Stimulated activated CD4-positive, alpha-beta T cell treated with anti-CD3 and anti-CD28 coated beads, Interleukin-2, amount 100 ng/mL, for 4 hours (primary cell): ENCODE measurements at places on chromosomes 2 and 18.

DNA sequence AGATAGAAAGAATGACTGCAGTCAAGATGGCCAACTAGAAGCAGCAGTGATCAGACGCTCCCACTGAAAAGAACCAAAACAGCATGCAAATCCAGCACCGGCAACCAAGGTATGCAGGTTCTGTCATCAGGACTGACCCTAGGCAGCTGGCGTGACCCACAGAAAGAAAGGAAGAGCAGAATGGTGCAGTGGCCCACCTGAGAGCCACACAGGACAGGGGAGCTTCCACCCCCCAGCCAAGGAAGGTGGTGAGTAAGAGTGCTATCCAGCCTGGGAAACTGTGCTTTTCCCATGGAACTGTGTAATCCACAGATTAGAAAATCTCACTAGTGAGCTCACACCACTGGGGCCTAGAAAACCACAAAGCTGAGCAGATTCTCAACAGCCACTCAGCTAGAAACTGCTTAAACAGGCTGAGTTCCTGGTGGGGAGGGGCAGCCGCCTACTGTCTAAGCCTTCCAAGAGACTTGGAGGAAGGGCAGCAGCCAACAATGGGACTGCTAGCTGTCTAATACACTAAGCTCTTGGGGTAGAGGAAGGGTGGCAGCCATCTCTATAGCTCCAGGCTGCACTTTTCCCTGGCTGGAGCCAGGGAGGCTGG is 127.9 kb downstream of the EVA1A start:
- no peak for DNase-seq

GRCh38 chr2:234550056-234550455 is 53.2 kb upstream of the ARL4C start:
- no peak for DNase-seq

DNA sequence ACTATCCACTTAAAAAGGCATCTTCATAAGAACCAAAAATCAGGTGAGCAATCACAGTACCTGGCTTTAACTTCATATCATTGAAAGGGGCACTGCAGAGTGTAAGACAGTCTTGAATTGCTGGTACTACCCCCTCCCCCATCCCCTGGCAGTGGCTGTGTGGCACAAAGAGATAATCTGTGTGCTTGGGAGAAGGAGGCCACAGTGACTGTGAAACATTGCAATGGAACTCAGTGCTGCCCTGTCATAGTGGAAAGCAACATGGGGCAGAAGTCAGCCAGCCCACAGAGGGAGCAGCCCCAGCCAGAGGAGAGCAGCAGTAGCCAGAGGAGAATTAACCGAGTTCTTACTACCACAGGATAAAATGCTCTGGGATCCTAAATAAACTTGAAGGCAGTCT is 45.3 kb upstream of the UGP2 start:
- no peak for DNase-seq

GRCh38 chr18:79576686-79577351 is 102.8 kb upstream of the CTDP1 start:
- no peak for DNase-seq

GRCh38 chr2:31384351-31384750 is 30.2 kb downstream of the XDH start:
- no peak for DNase-seq

- no peak for DNase-seq
Measured at GRCh38 chr18:23861805-23862470, 152.6 kb upstream of the TTC39C start.

GRCh38 chr18:23438608-23439366 is 14.3 kb upstream of the RIOK3 start:
- no peak for DNase-seq
